Fibroblast of skin of scalp (primary cell): ENCODE measurements at places on chromosomes 1 and 21.

- DNase-seq: peak; percentile 81
Observed at GRCh38 chr1:156920233-156921052, at the start of gene LRRC71. LRRC71 (plus strand) TSS chr1:156920632; CDS start chr1:156920804, 172 bp downstream.

DNA sequence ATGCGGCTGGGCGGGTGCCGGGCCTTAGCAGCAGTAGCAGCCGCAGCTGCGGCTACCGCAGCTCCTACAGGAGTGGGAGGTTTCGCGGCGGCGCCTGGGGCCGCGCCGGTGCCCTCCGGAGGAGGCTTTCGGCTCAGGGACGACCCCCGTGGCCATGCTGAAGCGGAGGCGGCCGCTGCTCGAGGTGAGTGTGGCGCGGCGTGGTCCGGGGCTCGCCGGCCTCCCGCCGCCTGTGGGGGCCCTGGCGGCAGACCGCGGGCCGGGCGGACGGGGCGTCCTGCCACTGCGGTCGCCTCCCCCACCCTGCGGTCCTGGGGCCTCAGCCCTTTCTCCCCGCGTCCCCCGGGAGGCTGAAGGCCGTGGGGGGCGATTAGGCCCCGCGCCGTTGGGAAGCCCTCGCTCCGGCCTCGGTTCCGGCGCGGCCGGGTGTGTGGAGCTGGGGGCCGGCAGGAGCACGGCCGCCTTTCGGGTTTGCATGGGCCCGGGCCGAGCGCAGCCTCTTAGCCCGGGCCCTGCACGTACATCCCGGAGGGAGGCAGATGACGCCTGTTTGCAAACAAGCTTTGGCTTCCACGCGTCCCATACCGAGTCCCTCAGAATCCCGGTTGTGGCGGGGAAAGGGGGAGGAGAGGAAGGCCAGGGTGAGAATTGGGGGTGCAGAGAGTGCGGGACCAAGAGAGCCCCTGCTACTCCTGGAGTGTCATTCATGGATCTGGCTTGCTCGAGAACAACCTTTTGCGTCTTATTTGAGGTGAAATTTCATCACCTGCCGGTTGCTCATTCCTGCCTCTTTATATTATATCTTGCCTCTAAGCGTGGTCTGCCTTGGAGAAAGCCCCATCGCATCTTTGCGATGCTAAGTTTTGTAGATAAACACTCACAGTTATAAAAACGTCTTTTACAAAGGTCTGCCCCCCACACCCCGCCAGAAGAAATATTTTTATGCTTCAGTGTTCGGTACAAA is 613 bp downstream of the ZFYVE9 start:
- DNase-seq: peak; percentile 58

GRCh38 chr1:203324105-203325025 is 19.0 kb downstream of the BTG2 start:
- DNase-seq: no peak

DNA sequence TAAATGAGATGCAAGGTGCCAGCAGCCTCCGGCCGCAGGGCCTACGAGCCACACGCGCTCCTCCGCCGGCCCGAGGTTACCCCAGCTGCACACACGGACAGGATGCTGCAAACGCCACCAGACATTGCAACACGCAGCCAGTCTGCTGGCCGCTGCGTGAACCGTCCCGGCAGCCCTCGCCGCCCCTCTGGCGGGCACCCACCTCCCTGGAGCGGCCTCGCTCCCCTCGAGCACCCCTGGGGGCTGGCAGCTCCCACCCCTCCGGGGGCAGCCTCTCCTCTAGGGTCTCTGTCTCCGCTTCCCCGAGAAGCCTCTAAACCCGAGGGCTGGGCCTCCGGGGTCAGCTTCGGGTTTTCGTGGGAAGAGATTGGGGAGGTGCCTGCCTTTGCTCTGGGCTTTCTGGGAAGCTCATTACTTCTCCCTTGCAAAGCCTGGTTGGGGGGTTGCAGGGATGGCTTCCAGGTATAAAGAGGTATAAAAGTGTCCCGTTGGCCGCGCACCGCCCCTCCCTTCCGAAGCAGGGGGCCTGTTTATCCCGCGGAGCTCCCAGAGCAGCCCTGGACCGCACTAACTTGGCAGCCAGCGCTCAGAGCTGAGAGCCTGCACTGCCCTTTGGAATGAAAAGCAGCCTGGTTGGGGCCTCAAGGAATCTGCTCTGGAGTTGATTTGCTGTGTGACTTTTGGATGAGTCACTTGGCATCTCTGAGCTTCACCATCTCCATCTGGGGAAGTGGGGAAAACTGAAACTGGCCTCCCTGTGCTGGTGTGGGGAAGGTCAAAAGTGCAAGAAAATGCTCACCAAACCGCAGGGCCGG is 21.8 kb downstream of the DHRS3 start:
- DNase-seq: peak; percentile 98

GRCh38 chr21:27555996-27556395 is 589.1 kb upstream of the ADAMTS5 start:
- DNase-seq: peak; percentile 86

- no peak for DNase-seq
Observed at GRCh38 chr1:30376054-30376697, 347.2 kb downstream of the MATN1 start.

GRCh38 chr1:22816067-22816775 is 105.6 kb downstream of the EPHB2 start:
- no peak for DNase-seq

DNA sequence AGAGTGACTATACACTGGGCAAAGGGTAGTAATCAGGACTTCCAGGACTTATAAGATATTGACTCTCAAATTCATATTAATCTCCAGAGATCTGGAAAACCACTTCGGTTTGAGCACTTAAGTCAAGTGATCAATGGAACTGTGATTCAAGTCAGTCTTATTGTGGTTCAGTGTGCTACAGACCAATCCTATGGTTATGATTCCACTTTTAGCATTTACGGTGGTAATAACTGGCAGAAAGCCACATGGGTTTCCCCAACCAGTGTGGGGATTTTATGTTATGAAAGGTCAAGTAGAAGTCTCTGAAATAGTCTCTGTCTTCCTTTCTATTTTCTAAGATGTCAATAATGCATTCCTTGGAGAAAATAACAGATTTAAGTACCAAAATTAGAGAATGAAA is 151.3 kb upstream of the NEGR1 start:
- DNase-seq: no peak

- DNase-seq: no peak
Observed at GRCh38 chr1:161787355-161787754, 21.2 kb downstream of the ATF6 start.

- DNase-seq: peak; percentile 11
Observed at GRCh38 chr1:206963119-206963712, 7.0 kb downstream of the FCAMR start.

GRCh38 chr21:32367158-32367557 is 25.7 kb downstream of the URB1 start:
- no peak for DNase-seq

DNA sequence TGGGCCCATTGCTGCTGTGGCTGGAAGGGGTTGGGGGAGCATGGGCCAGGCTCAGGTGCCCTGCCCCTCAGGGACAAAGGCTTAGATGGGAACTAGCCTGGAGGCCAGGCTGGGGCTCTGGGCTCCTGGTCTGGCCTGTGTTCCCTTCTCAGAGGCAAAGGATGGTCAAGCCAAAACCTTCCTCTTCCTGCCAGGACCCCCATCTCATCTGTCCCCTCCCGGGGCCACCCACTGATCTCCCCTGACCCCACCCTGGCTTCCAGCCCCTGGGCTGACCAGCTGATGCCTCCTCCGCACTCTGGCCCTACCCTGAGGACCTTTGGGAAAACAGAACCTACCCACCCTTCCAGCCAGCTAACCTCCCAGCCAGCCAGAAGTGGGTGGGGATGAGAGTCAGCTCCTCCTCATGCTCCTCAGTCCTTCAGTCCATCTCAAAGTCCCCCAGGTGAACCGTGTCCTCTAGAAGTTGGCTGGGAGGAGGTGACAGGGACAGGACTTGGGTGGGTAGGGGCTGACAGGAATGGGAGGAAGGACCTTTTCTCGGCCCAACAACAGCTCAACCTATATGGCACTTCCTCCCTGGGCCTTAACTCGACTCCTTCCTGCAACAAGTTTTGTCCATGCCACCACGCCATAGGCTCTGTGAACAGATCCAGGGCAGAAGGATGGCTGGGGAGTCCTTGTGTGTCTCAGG is 7.5 kb downstream of the PEAR1 start:
- no peak for DNase-seq

DNA sequence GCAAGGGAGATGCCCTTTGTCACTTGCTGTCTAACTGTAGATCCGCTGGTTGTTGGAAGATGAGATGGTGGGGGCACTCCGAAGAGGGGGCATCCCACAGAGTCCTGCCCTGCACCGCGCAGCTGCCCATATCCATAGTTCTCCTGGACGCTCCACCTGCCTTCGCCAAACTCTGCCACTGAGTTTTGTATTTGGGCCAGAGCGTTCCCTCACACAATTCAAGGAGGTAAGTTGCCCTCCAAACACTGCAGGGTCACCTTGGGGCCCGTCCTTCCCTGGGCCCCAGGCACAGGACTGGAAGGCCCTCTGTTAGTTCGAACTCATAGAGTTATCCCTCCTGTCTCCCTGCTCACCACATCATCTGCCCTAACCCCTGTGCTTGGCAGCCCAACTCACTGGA is 22.1 kb downstream of the HYI start:
- DNase-seq: no peak

DNA sequence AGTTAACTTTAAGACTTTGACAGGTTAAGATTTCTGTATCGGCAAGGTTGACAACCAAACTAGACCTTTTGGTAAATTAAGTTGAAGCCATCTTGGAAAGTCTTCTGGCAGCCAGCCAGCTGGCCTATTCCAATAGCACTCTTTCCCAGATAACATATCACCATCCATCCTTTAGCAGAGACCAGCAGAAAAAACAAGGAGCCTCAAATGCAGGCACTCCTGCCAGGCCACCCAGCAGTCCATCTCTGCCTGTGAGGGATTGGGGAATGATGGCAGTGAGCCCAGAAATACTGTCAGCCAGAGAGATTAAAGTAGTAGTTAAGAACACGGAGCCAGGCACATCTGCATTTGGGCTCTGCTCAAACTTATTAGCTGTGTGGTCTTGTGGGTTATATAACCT is 19.4 kb downstream of the ZBTB40 start:
- peak; percentile 49 for DNase-seq

DNA sequence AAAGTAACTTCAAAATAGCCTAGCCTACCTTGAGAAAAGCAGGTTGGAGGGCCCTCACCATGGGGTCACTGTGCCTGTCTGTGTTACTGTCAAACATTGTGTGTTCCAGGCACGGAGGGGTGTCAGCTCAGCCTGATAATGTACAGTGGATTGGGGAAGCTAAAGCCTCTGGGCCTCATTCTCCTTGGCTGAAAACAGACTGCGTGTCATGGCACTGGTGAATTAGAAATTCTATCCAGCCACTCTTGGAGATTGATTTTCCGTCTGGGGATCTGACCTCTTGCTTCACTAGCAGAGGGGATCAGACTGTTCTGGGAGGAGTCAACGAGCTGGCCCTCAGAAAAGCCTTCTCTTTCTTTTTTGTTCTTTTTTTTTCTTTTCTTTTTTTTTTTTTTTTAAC is 123.5 kb upstream of the HOOK1 start:
- DNase-seq: no peak

GRCh38 chr1:66182551-66183178 is 351.3 kb upstream of the SGIP1 start:
- DNase-seq: peak; percentile 42

DNA sequence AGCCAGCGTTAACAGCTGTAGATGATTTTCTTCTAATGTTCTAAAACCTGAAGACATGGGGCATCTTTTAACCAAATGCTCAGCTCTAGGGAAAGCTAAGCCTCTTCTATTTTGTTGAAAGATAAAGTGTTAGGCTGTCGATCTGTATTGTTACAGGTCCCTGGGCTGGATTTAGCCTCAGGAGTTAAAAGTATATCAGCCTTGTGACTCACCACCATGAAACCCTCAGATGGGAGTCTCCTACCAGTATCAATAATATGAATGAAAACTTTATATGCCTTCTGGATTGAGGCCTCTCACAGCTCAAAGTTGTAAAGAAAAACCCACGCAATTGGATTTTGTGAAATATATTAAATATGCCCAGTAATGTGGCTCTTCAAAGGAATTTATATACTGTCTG is 231.6 kb downstream of the FGGY start:
- DNase-seq: no peak

DNA sequence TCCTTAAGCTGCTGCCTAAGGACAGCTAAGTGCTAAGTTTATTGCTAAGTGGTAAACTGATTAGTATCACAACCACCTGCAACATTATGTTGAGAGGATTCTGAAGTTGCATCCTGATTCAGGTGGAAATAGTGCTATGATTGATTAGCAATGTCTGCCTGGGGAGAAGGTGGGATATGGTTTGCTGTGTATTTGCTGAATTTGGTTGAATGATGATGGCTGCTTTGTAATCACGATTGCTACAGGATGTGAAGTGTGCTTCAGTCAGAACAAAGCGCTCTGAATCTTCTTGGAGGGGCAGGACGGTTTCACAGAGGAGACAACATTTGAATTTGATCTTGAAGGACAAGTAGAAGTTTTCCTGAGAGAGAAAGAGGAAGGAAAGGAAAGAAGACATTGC is 226.0 kb downstream of the ST6GALNAC3 start:
- DNase-seq: no peak

DNA sequence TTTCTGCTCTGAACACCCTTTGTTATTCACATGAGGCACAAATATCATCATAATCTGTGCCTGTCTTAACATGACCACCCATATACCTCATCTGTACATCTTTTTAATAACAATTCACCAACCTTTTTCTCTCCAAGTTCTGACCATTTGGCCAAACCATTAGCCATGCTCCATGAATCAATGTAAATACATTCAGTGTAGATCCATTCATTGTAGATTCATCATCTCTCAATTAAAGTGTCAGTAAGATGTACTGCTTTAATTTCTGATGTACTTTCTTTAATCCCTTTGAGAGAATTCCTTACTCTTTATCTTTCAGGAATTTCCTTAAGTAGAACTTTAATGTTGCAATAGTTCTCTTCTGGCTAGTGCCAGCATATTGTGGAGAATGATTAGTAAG is 126.2 kb upstream of the LRRC7 start:
- DNase-seq: no peak

- no peak for DNase-seq
Observed at GRCh38 chr1:214452152-214452784, 99.1 kb downstream of the PTPN14 start.

DNA sequence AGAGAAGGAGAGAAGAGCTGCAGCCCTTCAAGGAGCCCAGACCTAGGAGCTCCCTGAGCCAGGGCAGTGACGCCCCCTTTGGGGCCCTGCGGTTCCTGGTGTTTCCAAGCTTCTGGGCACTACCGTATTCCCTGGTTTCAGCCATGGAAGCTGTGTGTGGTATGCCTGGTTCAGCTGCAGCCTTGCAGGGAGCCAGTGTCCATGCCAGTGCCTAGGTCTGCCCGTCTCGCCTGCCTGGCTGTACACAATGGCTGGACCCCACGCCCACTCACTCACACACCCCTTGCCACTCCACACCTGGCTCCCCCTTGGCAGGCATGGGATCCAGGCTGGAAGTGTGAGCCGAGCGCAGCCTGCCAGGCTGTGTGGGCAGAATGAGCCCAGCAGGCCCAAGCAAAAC is 87.7 kb downstream of the ADARB1 start:
- DNase-seq: no peak

- DNase-seq: peak; percentile 92
Observed at GRCh38 chr21:28283641-28284490, 708.8 kb downstream of the LTN1 start.

DNA sequence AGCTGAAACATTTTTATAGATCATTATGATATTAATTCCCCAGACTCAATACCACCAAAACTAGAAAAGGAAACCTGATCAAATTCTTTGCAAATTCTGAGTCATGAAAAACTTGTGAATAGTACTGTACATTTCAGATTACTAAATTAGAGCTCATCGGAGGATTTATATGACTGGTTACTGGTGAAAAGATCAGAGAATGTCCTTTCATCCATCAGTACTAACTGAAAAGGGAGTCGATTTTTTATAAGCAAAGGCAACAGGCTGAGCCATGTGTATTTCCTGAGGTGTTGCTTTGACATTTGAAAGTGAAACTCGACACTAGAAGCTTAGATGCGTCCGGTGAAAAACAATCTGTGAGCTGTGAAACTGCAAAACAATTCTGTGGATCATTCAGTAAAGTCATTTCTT is 155.7 kb downstream of the TNFSF18 start:
- DNase-seq: no peak
